Endothelial cell (in vitro differentiated cells): ENCODE measurements at places on chromosomes 5 and 9.
A peak's percentile ranks its signal among the peaks of the same experiment; 100 is the strongest.

DNA sequence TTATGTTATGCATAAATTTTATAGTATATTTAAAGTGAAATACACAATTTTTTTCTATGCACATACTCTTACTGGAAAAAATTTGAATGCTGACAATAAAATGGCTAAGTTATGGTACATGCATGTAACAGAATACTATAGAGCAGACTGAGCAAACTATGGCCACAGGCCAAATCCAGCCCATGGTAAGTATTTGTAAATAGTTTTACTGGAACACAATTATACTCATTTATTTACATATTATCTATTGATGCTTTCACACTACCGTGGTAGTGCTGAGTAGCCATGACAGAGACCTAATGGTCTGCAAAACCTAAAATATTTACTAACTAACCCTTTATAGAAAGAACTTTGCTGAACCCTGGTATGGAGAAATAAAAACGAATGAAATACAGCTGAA lies 45.7 kb downstream of the TEX10 start:
- DNase-seq, result no peak

DNA sequence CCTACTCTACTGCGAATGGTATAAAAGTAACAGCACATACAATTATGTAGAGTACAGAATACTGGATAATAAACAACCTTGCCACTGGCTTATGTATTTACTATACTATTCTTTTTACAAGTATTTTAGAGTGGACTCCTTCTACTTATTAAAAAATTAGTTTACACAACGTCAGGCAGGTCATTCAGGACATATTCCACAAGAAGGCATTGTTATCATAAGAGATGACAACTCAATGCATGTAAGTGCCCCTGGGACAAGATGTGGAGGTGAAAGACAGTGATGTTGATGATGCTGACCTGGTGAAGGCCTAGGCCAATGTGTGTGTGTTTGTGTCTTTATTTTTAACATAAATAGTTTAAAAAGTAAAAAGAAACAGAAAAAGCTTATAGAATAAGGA lies 421.7 kb downstream of the CDH12 start:
- no peak for DNase-seq

DNA sequence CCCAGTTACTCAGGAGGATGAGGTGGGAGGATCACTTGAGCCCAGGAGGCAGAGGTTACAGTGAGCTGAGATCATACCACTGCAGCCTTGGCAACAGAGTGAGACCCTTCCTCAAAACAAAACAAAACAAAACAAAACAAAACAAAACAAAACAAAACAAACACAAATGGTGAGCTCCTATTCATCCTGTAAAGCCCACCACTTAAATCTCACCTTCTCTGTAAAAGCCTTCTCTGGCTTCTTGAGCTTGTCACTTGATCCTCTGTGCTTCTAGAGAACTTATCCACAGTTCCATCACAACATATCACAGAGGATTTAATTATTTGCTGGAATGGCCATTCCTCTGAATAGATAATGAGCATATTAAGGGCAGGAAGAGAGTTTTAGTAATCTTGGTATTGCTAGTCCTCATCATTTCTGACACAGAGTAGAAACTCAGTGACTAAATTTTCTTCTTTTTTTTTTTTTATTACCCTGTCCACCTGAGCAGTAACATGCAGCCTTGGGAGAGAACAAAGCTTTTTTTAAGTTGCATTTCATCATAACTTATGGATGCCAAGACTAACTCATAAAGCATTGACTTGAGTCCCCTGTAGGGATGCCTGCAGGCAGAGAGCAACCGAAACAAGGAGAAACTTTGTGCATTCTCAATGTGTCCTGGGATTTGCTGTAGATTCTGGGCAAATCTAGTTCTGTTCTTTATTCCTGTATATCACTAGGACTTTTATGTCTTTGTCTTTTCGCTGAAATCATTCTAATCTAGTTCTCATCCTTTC lies 13.0 kb upstream of the HSPA9 start:
- DNase-seq, result no peak

DNA sequence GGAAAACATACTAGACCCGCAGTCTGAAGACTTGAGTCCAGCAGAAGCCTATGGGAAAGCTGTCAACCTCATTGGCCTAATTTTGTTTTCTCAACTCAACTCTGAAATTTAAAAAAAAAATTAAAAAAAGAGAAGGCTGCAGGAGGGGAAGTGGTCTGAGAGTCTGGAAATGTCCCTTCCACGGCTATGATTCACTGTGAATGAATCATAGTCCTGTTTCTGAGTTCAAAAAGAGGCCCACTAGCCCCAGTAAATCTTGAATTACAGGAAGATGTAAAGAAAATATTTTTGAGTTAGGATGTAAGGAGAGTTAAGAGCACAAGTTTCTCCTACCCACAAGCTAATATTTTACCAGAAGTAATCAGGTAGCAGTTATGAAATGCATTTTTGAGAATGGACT lies 565.5 kb upstream of the DMAC1 start:
- DNase-seq, result no peak

DNA sequence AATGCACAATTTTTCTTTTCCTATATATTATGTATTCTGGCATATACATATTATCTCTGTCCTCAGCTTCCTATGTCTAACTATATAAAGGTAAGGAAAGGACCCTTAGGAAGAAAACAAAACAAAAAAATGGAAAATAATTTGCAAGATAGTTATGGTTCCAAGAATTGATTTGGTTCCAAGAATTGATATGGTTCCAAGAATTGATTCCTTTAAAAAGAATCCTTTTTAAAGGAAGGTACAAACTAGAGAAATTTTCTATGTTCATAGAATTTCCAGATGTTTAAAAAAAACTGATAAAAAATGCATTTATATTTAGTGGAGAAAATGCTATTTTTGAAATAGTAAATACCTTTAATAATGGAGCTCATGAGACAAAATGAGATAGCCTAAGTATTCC lies 12.1 kb downstream of the LYRM7 start:
- no peak for DNase-seq

GRCh38 chr9:33447799-33448553 lies 583 bp upstream of the AQP3 start:
- DNase-seq, result no peak

- no peak for DNase-seq
Observed at GRCh38 chr9:87343816-87344430, 153.7 kb upstream of the DAPK1 start.

DNA sequence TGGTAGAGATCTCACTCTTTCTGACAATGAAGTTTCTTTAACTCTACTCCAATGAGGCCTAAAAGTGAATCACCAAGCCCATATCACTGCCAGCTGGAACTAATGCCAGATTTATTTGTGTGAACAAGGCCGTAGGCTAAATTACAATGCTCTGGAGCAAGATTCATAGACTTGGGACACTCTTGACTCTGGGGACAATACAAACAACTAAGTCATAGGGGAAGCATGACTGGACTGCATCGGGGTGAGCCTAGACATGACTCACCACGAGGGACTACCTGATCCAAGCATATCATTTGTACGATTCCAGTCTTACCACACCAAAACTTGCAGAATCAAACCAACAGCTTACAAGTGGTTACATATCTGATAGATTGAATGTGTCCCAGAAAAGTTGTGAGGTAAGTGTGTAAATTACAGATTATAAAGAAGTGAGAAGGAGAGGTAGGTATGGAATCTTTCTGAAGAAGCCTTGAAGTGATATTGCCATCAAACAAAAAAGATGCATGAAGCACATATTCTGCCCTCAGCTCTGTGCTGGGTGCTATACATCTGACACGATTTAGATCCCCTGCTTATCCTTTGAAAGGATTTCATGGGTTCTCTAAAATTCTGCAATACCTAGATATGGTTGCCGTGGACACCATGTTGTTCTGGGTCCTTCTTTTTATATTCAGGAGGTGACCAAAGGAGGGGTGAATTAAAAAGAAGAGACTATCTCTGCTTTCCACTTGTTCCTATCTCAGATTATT lies 199.3 kb upstream of the PDE4D start:
- no peak for DNase-seq

- no peak for DNase-seq
Observed at GRCh38 chr9:12666813-12667212, 26.4 kb upstream of the TYRP1 start.

DNA sequence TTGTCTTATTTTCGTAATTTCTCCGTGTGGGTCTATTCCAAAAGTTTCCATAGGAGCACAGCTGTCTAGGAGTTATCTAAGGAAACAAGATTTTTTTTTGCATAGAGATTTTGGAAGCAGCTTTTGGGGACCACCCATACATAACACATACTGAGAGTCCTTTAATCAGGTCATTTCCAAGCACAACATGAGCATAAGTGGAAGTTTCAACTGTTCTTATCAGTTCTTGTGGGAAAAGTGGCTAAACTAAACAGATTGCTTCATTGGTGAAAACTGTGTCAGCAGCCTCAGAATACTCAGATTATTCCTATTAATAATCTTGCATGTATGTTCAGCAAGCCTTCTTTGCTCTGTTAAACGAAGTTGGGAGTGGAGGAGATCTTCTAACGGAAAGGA lies 153.6 kb upstream of the TYRP1 start:
- DNase-seq, result no peak

- no peak for DNase-seq
Observed at GRCh38 chr5:10265245-10266109, 15.4 kb downstream of the CCT5 start.

- peak; percentile 36 for DNase-seq
Observed at GRCh38 chr9:122370869-122371755, at the start of gene PTGS1. Gene PTGS1 (plus strand): TSS chr9:122371024. CDS start chr9:122371085, 61 bp downstream.

- no peak for DNase-seq
Observed at GRCh38 chr5:80215523-80215922, 40.3 kb downstream of the SERINC5 start.

DNA sequence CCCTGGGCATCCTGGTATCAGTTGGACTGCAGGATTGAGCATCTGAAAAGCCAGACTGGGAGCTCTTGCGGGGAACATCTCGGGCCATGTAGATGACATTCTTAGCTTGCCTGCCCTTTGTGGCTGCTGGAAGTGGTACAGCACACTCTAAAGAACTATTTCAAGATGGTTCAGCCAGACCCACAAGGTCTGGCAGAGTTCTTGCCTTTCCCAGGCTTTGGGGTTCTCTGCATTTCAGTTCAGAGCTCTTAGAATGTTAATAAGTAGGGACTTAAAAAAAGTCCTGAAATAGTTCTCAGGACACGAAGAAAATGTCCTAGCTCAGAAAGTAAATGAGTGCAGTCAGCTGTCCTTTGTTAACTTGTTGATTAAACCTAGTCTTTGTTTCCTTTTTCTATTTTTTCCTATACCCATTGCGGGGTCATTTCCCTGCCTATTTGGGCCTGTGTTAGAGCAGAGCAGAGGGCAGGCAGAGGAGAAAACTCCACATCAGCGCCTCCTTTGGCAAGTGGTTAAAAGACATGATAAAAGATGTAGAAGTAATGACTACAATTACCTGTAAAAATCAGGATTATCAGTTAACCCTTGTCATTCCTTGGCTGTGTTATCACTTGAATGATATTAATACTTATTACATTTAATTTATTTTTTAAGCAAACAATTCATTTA lies 291.5 kb downstream of the ZSWIM6 start:
- peak; percentile 54 for DNase-seq

DNA sequence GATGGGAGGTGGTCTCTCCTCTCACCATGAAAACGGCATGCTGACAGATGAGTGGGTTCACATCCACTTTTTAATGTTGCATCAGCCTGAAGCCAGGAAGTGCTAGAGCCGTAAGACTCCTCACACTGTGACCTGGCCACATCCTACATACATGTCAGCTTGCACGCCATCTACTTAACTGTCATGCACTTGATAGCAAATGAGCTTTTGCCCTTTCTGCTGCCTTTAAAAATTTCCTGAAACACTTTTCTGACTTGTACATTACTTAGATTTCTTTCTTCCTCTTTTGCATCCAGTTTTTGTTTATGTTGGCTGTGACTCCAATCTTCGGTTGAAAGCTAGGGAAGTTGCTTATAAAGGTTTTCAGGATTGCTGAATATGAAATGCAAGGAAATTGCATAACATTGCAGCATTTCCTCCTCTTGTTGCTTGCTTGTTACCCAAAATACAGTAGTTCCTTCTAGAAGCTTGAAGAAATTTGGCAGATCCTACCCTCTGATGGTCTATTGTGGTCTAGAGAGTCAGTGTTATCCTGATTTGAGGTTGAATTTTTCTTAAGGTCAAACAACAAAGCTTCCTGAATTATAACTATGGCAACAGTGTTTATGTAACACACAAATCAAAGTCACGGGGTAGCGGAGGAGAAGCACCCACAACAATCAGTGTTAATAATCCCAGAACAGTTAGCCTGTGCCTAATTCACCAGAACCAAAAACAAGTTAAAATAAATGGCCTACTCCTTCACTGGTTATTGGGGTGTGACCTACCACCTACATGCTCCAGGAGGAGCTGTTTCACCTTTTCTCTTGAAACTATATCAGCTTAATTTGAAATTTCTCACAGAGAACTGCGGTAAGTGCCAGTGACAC lies 232.5 kb downstream of the ARHGAP26 start:
- no peak for DNase-seq

DNA sequence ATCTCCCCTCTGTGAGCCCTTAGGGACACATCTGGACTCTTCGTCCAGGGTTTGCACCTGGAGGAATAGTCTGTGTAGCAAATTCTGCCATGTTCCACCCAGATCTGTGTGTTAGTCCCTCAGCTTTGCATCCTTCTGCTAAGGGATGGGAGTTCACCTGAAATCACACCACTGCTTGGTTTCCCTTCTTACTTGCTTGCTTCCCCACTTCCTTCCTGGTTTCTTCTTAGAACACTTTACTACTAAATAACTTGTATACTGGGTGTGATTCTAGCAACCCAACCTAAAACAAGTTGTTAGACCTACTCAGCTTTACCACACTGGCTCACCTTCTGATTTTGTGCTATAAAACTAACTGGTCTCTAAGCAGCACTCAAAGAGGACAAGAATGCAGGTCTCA lies 202.6 kb upstream of the MAP3K1 start:
- DNase-seq, result no peak

DNA sequence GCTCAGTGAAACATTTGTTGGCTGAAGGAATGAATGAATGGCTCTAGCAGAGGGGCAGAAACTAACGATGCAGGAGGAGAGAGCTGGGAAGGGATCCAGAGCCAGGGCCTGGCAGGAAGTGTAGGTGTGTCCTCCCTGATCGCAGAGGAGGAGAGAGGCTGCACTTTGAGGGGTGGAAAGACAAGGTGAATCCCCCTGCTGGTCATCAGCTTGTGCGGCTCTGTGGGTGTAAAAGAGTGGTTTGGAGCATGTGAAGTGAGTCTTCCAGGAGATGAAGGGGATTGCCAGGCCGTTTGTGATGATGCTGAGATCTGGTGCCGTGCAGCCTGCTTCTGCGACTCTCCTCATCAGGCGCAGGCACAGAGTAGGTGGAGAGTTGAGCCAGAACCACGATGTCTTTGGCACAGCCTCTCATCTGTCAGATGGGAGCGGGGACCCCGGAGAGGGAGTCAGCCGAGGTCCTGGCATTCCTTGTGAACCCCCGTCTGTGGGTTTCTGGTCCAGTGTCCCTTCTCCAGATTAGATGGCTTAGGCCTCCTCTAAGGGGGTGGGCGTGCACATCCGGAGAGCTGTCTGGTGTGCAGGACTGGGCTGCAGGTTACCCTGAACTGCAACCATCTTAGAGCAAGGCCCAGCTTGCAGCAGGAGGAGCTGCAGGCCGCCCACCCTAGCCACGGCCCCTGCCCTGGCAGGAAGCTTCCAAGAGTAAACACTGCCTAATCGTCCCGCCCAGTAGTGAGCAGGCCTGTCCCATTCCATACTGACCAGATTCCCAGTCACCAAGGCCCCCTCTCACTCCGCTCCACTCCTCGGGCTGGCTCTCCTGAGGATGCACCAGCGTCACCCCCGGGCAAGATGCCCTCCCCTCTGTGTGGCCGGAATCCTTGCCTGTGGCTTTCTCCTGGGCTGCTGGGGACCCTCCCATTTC lies at the start of gene ADAMTS13:
TSS of gene ADAMTS13 (plus strand) at position 753 of the 928 bp plus-strand sequence. CDS start at position 830, 77 bp downstream.
- no peak for DNase-seq
